ENCODE measurements at places on chromosomes 16 and 17.

- no peak for DNase-seq
Measured at GRCh38 chr17:16444258-16444886, 29.0 kb downstream of the TRPV2 start.

DNA sequence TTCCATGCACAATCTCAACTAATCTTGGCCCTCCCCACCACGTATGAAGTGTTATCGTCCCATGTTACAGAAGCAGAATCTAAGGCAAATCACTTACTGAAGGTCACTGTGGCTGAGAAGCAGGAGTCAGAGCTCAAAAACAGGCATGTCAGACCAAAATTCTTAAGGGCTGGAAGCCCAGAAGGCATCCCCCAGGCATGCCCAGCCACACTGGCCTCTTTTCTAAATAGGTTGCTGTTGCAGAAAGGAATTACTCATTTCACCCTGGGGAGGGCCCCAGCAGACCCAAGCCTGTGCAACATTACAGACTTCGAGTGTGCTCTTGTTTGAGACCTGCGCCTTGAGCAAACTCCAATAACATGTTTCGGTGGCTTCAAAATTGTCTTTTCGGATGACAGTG lies 194.1 kb downstream of the RBFOX1 start:
- DNase-seq: no peak

DNA sequence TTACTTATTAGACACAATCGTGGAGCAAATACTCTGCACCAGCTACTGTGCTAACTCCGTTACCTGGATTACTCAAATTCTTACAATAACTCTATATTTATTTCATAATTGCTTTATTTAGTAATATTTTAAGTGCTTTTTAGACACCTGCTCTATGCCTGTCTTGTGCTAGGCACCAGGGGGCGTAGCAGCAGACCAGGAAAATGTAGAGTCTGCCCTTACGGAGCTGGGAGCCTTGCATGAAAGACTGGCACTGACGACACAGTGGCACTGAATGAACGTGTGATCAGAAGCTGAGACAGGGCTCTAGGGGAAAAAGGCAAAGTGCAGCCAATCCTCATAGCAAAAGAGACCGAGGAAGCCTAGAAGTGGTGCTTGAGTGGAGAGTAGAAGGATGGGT lies 486.5 kb downstream of the CDH13 start:
- DNase-seq: no peak

GRCh38 chr16:12096828-12097522 lies 120.4 kb downstream of the SNX29 start:
- DNase-seq: no peak

DNA sequence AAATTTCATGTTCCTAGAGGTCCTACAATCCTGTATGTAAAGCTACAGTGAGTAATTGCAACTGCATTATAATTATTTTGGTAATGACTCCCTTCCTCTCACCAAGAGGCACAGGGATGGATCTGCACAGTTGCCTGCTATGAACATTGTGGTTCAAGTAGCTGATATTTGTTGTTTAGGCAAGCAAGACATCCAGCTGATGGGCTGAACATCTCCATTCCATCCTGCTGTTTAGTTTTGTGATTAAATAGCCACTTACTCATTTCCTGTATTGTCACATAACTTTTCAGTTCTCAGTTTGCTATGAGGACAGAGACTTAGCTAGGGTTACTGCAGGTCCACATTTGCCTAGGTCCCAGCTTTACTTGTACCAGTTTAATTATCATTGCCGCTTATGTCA lies 181.2 kb upstream of the TBX2 start:
- no peak for DNase-seq

GRCh38 chr17:21289175-21289901 lies 4.8 kb downstream of the MAP2K3 start:
- no peak for DNase-seq

- no peak for DNase-seq
Measured at GRCh38 chr17:78258323-78259191, 27.1 kb downstream of the TMEM235 start.

DNA sequence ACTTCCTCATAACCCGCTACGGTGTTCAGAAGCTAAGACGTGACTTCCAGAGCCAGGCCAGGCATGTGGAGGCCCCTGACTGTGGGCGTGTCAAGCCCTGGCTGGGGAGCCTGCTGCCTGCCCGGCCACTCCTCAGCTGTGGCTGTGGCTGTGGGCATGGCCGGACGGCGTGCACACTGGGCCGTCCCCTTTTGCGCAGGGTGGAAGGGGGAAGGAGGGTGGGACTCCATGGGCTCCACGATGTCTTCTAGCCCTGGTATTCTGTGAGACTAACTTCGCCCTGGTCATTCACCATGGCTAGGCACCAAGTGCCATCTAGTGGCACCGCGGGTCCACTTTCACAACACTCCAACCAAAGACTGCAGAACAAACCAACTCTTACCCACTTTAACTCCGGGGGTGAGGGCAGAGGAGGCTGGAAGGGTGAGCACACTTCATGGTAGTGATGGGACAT lies 67.9 kb downstream of the N4BP1 start:
- peak; percentile 45 for DNase-seq

GRCh38 chr16:14310519-14310991 lies 239.4 kb downstream of the MRTFB start:
- no peak for DNase-seq

DNA sequence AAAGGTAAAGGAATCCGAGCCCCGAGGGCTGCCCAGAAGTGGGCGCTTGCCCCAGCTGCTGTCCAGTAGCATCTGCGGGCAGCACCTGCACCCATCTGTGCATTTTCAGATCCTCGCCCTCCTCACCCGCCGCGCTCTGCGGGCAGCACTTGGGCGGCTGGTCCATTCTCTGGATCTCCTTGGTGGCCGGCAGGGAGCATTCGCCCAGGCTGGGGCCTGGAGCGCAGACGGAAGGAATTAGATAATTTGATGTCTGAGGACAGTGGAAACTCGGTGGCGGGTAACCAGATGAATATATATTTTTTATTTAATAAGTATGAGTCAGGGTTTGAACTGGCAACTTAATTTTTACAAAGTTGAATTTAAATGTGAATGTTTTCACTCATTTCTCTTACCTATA lies 88.5 kb downstream of the NPIPB11 start:
- DNase-seq: no peak

- DNase-seq: no peak
Measured at GRCh38 chr16:73228649-73229048, 180.7 kb upstream of the ZFHX3 start.

GRCh38 chr16:81127051-81127450 lies 30.9 kb upstream of the GCSH start:
- DNase-seq: no peak

- DNase-seq: no peak
Measured at GRCh38 chr16:50303605-50304466, 37.5 kb downstream of the ADCY7 start.

DNA sequence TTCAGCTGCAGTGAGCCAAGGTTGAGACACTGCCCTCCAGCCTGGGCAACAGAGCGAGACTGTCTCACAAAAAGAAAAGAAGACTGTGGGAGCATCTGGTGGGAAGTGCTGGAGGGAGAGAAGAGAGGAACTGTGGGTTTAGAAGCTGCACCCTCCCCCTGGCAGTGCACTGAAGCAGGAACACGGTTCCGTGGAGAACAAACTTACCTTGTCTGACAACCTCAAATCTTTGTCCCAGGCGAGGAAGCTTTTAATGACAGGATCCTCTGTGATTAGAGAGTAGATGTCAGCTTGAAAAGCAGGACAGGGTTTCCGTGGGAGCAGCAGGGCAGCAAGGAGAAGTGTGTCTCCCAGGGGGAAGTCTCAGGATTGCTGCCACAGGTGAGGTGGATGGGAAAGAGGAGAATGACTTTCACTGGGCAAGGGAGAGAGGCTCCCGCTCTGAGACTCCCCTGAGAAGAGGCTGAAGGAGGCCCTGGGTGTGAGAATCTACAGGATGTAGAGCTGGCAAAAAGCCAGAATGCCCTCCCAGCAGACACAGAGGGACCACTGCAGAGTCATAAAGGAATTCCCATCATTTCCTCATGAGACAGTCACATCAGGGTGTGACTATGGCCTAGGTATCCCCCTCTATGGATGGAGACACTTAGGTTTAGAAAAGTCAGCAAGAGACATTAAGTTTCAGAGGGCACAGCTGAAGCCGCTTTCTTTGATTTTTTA lies 22.9 kb downstream of the PRR11 start:
- DNase-seq: no peak

DNA sequence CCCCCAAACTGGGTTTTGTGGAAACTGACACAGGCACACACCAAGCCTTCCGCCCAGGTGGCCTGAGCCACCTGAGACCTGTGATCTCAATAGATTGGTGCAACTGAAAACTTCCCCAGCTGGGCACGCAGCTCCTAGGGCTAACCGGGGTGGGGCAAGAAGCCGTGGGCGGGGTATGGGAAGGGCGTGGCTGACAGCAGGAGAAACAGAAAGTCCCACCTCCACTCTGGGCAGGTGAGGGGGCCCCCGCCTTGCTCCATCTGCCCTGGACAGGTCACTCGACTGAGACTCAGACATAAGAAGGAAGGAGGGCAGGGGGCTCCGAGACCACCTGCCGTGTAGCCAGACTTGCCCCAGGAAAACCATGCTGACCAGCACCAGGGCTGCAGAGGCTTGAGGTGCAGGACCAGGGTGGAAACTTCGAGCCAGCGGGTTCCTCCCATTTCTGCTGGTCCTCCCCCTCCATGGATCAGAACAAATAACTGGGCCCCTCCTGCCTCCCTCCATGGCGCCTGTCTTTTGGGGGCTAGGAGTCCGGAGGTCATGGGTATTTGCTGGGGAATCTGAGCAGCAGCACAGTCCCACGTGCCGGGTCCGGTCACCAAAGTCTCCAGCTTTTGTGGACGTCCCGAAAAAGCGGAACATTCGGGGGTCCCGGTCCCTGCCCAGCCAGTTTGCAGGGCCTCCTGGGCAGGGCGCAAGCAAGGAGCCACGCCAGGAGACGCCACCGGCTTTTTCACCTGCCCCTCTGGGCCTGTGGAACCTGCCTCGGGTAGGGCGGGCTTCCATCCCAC lies 1.3 kb downstream of the TIMP2 start:
- peak; percentile 87 for DNase-seq

GRCh38 chr16:9248162-9248561 lies 156.7 kb downstream of the HAPSTR1 start:
- no peak for DNase-seq

DNA sequence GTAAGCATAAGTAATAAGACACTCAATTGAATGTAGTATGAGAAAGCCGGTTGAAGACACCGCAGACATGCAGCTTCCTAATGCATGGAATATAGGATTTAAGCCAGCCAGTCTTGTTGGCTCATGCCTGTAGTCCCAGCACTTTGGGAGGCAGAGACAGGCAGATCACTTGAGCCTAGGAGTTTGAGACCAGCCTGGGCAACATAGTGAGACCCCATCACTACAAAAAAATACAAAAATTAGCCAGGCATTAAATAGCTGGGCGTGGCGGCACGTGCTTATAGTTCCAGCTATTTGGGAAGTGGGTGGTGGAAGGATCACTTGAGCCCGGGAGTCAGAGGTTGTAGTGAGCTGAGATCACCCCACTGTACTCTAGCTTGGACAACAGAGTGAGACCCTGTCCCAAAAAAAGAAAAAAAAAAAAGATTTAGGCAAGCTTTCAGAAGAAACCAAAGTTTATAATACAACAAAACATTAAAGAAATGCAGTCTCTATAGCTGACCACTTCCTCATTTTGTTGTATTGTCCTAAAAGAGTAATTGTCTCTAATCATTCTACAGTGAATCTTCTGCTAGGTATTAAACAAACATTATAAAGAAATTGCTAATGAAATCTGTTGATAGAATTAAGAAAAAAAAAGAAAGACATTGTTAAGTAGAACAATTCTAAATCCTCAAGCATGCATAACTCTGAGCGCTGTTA lies 68.6 kb upstream of the KIFC3 start:
- no peak for DNase-seq

- no peak for DNase-seq
Measured at GRCh38 chr16:50741225-50741780, 583 bp upstream of the CYLD start.

DNA sequence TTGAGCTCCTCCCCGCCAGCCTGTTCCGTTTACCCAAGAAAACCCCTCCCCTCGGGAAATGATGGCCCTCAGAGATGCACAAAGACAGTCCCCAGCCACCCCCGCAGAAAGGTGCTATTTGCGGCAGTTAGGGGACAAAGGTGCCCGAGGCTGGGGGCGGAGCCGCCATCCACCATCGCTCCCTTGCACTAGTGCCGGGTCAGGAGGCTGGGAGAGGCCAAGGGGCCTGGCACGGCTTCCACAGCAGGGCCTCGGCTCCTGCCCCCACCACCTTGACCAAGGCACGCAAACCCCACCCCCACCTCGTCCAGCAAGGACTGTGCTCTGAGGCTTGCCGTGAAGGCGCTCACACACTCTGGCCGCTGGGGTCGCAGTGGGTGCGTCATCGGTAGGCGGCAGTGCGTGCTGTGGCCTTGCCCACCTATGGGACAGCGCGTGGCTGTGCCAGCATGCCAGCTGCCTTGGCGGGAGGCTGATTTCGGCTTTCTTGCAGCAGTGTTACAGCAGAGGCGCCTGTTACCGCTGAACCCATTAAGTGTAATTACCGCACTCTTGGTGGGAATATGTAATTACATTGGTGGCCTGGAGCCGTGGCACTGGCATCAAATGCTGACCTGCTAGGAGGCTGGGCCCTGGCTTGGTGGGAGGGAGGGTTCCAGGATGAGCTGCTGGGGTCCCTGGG lies 31.8 kb downstream of the TPSG1 start:
- DNase-seq: no peak

DNA sequence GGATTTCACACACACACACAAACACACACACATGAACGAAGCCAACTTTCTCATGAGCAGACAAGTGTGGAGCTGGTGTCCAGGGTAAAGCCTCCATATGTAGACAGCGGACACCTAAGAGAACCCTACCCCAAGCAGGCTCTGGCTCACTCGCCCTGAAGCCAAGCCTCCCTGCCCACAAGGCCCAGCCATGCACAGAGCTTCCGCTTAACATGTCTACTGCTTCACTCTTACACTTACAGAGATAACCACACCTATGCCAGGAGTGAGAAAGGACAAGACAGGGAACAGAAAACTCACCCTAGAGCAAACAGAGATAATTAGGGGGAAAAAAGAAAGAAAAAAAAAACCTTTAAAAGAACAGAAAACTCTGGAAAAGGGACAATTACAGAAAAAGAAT lies 67.5 kb downstream of the CYTH1 start:
- no peak for DNase-seq

DNA sequence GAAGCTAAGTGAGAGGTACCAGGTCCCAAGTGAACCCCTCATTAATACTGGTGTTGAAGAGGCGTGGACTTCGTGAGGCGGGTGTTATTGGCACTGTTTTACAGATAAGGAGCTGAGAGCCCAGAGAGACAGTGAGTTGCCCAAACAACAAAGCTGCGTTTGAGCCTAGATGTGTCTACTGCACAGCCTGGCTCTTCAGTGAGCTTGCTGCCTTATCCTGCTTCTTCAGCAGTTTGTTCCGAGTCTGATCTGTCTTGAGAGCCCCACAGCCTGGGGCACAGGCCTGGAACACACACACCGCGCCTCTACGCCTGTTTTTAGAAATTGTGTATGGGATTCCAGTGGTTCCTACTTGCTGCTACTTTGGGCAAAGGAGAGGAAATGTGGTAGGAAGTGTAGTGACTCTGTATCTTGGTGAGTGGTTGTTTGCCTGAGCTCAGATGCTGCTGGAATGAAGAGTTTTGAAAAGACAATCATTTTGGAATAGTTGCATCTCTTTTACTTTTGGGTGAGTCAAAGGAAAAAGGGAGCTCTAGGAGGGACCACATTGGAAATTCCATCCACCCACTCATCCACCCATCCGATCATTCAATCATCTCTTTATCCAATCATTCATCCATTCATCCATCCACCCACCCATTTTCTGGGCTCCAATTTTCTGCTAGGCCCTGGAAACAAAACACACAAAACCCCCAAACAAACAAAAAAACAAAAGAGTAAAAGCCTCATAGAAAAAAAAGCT lies 22.3 kb upstream of the PLCG2 start:
- DNase-seq: no peak
